ENCODE measurements at places on chromosomes 2 and 18. TPM values are rescaled to one million over a fixed set of nuclear protein-coding genes. Genes with fewer than 3 reads are reported as not detected.

DNA sequence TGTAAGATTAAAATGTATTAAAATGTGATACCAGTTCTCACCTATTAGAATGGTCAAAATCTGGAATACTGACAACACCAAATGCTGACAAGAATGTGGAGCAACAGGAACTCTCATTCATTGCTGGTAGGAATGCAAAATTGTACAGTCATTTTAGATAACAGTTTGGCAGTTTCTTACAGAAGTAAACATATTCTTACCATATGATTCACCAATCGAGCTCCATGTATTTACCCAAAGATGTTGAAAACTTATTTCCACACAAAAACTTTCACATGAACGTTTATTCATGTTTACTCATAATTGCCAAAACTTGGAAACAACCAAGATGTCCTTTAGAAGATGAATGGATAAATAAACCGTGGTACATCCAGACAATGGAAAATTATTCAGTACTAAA, 1193.5 kb upstream of the ACVR2A start:
- no peak for DNase-seq

DNA sequence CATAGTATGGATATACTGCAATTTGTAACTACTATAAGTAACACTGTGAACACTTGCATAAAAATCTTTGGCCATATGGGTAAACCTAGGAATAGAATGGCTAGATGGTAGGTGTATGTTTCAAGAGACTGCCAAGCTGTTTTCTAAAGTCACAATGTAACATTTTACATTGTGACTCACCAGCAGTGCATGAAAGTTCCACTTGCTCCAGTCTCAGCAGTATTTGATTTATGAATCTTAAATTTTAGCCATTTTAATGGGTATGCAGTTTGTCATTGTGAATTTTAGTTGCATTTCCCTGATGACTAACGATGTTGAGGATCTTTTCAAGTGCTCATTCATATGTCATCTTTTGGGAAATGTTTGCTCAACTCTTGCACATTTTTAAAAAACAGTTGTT, 86.1 kb downstream of the FARSB start:
- no peak for DNase-seq

GRCh38 chr2:9166579-9167377, 39.8 kb upstream of the ASAP2 start:
- no peak for DNase-seq

GRCh38 chr2:188492751-188493150, 201.1 kb downstream of the GULP1 start:
- no peak for DNase-seq

DNA sequence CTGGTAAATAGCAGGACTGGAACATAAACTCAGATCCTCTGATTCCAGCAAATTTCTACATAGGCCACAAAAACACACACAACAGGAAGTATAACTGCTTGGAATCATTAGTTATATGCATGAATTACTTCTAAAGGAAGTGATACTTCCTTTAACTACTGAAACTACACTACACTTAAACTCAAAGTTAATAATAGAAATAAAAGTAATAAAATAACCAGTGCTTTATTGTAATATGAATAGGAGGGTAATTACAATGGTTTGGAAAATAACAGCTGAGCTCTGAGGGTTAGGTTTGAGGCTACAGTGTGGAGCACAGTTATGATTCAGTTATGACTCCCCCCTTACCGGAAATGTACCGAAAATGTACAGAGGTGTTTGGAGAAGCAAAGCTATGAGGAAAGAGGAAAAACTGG, 18.5 kb upstream of the POLI start:
- no peak for DNase-seq

- DNase-seq: no peak
Measured at GRCh38 chr18:12647773-12648172, 10.1 kb downstream of the SPIRE1 start.

DNA sequence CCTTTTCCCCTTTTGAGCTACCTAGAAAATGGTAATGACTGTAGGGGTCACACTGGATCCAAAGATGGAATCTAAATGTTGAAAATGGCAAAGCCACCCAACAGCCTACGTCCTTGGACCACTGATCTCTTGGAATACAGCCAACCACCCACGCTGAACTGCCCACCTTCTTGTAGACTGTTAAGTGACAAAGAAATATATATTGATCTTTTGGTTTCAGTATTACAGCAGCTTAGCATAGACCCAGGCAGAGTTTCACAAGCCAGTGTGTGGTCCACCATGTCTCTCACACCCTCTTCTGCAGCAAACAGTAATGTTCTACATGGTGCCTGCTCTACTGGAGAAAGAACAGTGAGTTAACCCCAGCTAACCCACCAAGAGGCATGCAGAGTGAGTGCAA, 20.2 kb downstream of the CACNB4 start:
- DNase-seq: no peak

- DNase-seq: no peak
Measured at GRCh38 chr2:237920673-237921072, 46.1 kb upstream of the UBE2F start.

DNA sequence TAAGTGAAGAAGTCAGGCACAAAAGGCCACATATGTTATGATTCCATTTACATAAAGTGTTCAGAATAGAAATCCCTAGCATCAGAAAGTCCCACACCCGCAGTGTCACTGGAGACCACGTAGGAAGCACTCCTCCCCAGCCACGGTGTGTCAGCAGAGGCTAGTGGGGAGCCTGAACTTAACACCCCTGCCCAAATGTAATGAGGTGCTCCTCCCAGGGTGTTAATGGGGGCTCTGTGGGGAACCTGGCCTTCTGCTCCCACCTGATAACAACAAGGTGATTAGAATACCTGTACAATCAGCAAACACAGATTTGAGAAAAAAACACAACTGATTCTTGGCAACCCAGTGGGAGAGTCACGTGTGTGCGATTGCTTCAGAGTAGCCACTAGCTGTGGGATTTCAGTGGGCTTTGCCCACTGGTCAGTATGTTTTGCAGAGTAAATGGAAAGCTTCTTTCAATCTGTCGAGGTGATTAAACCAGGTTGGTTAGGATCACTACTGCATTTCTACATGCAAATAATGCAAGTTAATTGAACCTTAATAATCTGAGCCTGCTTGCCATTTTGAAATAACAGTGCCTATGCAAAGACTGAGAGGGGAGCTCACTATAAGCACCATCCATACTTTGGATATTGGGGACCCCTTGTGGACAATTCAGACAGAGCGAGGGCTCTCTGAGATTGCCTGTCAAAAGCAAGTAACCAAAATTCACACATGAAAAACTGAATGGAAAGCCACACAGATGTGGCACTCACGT, 20.6 kb upstream of the ATRAID start:
- peak; percentile 39 for DNase-seq

DNA sequence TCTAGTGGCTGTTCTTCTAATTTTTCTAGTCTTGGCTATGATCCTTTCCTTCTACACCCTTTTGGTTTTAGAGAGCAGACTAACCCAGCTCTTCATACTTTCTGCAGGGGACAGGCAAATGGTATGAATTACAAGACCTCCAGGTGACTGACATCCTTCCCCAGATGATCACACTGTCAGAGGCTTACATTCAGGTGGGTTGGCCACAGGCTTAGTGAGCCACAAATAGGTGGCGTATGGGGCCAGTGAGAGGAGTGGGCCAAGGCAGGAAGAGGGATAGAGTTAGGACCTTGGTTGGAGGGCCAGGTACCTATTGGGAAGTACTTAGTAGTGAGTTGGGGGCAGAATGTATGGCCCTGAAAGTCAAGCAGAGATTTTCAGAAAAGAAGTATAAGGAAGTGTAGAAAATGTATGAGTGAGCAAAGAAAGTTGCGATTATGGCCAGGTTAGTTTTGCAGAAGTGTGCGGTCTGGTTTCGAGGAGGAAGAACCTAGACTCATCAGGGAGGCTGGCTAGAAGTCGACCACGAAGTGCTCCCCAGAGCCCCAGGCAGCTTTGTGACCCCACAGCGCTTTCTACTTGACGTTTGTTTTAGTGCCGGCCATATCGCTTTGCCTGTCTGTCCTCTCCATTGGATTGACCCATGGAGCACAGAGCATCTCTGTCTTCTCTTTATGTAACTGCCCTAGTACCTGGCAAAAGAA, 20.0 kb downstream of the SFTPB start:
- no peak for DNase-seq

DNA sequence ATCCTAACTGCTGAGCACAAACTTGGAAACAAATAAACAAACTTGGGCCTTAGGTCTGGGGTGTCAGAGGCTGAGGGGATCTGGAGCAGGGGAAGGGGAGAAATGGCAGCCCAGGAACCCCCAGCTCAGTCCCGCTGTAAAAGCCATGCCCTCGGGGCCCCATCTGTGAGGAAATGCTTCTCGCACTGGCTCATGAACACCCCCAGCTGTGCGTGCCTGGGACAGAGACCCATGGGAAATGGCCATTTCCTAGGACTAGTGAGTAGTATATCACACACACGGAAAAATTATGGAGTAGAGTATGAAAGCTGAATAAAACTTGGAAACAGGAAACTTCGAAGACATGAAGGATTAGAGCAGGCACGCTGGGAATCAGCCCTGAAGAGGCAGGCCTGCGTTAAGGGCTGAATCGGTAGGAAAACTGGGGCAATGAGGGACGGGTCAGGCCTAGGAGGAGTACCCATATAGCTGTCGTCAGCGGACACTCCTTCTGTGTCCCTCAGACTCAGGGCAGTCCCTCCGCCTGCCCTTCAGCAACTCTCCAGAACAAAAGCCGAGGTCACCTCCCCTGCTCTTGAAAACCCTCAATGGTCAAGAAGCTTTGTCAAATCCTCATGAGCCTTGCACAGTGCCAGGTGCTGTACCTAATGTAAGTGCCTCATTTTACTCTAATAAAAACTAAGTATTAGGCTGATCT, 120.8 kb upstream of the ODC1 start:
- no peak for DNase-seq

- DNase-seq: no peak
Measured at GRCh38 chr2:129480790-129481189, 498.7 kb upstream of the RAB6C start.

GRCh38 chr2:240896394-240896793, 438 bp upstream of the MAB21L4 start:
- DNase-seq: no peak

GRCh38 chr18:49052891-49053644, 102.3 kb upstream of the SMAD7 start:
- DNase-seq: peak; percentile 90

GRCh38 chr18:58788971-58789875, 75.5 kb upstream of the ZNF532 start:
- no peak for DNase-seq

GRCh38 chr18:63617049-63617914, 26.8 kb downstream of the SERPINB4 start:
- DNase-seq: no peak

DNA sequence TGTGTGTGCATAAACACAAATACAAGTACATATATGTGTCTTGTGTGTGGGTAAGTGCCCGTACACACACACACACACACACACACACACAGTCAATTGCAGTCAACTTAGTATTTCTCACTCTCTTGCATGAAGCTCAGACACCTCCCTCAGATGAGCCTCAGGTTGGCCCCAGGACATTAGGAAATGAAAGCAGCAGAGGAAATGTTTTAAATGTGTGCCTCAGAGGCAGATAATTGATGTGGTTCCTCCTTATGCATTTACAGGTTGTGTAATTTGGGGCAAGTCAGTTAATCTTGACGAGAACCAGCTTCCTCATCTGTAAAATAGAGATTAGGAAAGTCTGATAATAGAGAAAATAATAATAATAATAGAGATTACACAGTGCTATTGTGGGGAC, 814.0 kb upstream of the ID2 start:
- DNase-seq: no peak

GRCh38 chr2:153477636-153478288, 800 bp downstream of the RPRM start:
- no peak for DNase-seq

- DNase-seq: no peak
Measured at GRCh38 chr18:26208977-26209376, 17.3 kb upstream of the TAF4B start.

- DNase-seq: peak; percentile 49
Measured at GRCh38 chr2:71884303-71885042, 263.2 kb downstream of the CYP26B1 start.

DNA sequence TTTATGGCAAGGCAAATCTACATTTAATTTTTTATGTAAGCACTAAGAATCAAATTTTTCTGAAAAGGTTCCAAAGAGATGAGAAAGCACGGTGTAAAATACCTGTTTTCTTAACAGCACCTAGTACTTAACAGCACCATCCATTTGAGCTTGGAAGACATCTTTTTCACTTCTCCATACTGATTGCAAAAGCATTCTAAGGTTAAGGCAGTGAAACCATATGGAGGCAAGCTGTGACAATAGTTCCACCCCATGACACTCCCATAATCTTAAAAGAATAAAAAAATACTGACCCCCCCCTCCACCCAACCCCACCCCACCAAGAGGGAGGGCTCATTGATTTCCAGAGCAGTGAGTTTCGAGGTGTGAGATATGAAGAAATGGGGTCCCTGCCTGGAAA, 60.6 kb downstream of the ZCCHC2 start:
- DNase-seq: no peak

GRCh38 chr2:101273056-101273455, 20.4 kb downstream of the CNOT11 start:
- no peak for DNase-seq

- DNase-seq: no peak
Measured at GRCh38 chr2:210686401-210686800, 130.0 kb downstream of the CPS1 start.

DNA sequence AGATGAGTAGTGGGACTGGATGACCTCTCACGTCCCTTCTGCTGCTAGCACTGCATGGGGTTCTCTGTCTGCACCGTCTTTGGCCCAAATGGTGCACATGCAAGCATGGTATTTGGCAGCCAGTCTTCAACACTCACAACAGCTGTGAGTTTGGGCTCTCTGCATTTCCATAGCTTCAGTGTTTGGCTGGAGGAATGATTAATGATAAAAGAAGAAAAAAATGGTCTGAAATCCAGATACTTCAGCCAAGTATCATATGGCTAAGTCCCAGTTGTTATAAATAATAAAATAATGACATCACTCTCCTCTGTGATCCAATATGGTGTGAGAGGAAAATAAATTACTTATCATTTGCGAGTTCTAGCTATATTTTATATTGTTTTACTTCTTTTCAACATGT, 173.3 kb downstream of the DCDC2C start:
- DNase-seq: no peak

- DNase-seq: peak; percentile 51
Measured at GRCh38 chr2:15122915-15123314, 438.2 kb downstream of the NBAS start.

Gene TUBA3D
- total RNA-seq: not detected

Gene MGAT5
- 7.8 TPM for total RNA-seq

Gene FOXI3
- total RNA-seq: not detected

Gene NYAP2
- total RNA-seq: not detected

Gene TUBB6
- 503 TPM for total RNA-seq

Gene NT5C1B
- not detected for total RNA-seq

Gene RND3
- 87.8 TPM for total RNA-seq

Gene CPLX4
- not detected for total RNA-seq

Gene SLC5A7
- not detected for total RNA-seq

Gene HAUS1
- 49.6 TPM for total RNA-seq

Gene ZNF514
- 5.0 TPM for total RNA-seq

Gene TMEM247
- total RNA-seq: not detected

Gene ALK
- total RNA-seq: not detected

Gene C1QL2
- not detected for total RNA-seq

Gene HRH4
- total RNA-seq: 0.16 TPM

Gene HTR2B
- not detected for total RNA-seq

Gene CYP27A1
- 7.7 TPM for total RNA-seq

Gene TMEM18
- total RNA-seq: 32.5 TPM

Measured in MG63 (cell line).